ENCODE measurements at places on chromosomes 11 and 22.
A peak's percentile ranks its signal among the peaks of the same experiment; 100 is the strongest.

- peak; percentile 78 for DNase-seq
These were observed 3.2 kb downstream of the ARVCF start for GRCh38 chr22:20013382-20013871.

- no peak for DNase-seq
These were observed 143.5 kb downstream of the NXPE2 start for GRCh38 chr11:114821621-114822412.

DNA sequence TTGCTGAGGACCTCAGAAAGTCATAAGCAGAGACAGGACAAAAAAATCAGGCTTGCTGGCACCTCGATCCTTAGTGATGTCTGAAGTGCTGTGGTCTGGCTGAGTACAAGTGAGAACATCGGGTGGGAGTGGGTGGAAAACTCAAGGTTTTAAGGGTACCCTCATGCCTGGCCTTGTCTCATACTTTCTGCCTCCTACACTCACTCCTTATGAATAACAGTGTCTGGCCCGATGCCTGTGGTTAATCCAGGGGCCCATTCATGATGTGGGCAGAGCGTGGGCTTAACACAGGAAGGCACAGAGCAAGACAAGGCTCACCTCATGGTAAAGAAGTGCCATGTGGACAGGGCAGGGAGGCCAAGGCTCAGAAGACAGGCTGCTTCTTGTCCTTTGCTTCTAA is 11.0 kb upstream of the UCP3 start:
- DNase-seq, result no peak

DNA sequence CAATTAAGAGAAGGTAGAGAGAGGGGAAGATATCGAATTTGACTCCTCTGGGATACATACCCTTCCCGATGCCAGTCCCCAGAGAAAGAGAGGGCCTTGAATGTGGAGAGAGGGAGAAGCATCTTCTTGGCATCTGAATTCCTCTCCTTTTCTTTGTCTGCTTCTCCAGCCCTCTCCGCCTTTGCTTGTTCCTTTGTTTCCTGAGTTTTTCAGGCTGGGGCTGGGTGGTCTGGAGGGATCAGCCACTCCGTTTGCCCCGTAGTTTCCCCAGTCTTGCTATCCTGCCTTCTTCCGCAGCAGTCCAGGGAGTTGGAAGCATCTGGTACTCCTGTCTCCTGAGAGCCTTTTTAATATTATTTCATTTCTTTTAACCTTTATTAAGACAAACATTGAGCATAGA is 107.1 kb upstream of the CADM1 start:
- no peak for DNase-seq

- DNase-seq, result no peak
These were observed 377.2 kb downstream of the BRD1 start for GRCh38 chr22:49450498-49450897.

GRCh38 chr22:46150034-46150654 is at the start of gene PPARA:
Gene PPARA, plus strand, starts transcription at chr22:46150526. Its CDS starts 47,858 bp downstream, at chr22:46198384.
- peak; percentile 90 for DNase-seq

DNA sequence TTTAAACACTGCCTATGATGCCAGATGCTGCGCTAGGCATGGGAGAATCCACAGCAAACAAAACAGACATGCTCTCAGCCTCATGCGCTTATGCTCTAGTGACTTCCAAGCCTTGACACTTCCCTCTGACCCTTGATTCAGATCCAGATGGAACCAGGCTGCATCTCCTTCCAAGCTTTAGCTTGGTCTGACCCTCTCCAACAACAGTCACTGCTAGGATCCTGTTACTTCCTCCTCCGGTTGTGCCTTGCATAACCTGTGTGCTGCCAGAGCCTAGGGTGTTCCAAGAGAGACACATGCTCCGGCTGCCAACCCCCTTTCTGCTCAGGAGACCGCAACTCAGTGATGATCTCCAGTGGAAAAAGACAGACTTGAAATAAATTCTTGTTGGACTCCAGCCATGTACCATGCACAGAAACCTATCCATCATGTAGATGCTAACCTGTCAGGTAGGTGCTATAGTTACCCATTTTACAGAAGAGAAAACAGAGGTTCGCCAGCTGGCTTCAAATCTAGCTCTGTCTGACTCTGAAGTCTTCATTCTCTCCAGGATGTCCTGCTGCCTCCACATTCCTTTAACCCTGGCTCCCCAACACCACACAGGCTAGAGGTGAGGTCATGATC is 136.3 kb upstream of the TEAD1 start:
- DNase-seq, result no peak

DNA sequence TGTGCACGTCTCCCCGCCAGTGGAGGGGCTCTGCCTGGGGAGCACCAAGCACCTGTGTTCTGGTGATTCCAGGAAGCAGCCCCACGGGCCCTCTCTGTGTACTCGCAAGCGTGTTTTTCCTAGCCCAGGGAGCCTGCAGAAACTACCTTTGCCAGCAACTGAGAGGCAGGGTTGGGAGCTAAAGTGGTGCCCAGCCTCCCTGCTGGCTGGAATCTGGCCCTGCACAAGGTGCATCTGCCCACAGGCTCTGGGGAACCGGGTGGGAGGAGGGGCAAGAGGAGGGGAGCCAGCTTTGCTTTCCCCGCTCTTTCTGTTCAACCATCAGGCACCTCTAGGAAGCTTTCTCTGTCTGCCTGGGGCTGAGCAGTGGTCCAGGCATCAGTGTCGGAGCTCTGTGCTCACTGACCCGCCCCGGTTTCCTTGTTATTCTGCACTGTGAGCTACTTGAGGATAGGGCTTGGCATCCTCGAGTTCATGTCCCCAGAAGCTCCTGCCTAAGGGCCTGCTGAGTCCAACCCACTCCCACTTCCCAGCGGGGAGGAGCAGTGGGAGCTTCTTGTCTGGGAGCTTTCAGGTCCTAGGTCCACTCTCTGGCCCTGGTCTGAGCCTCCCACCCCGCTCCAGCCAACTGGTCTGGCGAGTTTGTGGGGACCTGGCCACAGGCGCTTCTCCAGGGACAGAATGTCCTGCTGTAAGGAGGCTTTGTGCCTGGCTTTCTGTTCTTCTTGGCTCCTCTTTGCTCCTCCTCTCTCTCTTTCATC is 14.9 kb downstream of the DAGLA start:
- DNase-seq, result peak; percentile 73

- no peak for DNase-seq
These were observed 29.1 kb upstream of the LMO2 start for GRCh38 chr11:33920838-33921613.

- DNase-seq, result no peak
These were observed 55.7 kb upstream of the TOP3B start for GRCh38 chr22:22038178-22038880.

DNA sequence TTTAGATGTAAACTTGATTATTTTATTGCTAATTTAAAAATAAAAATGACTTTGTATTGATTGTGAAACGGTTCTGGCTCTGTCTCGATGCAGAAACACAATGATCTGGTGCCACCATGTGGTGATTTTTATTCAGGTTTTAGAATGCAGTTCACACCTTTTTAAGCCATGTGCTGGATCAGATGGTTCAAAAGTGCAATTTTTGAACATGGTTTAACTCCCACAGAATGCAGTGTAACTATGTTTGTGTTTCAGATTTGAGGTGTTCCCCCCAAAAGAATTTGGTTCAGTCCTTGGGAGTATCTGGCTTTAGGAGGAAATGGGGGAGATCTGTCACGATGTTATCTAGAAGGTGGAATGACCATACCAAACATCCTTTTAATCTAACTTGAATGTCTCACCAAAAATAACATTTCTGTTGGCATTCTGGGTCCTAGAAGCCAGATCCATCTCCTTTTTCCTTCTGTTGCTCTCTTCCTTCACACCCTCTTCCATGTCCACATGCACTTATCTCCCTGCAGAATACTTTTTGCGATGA is 7.9 kb downstream of the MRPL16 start:
- DNase-seq, result peak; percentile 80

GRCh38 chr11:79422866-79423265 is 18.0 kb downstream of the TENM4 start:
- no peak for DNase-seq

DNA sequence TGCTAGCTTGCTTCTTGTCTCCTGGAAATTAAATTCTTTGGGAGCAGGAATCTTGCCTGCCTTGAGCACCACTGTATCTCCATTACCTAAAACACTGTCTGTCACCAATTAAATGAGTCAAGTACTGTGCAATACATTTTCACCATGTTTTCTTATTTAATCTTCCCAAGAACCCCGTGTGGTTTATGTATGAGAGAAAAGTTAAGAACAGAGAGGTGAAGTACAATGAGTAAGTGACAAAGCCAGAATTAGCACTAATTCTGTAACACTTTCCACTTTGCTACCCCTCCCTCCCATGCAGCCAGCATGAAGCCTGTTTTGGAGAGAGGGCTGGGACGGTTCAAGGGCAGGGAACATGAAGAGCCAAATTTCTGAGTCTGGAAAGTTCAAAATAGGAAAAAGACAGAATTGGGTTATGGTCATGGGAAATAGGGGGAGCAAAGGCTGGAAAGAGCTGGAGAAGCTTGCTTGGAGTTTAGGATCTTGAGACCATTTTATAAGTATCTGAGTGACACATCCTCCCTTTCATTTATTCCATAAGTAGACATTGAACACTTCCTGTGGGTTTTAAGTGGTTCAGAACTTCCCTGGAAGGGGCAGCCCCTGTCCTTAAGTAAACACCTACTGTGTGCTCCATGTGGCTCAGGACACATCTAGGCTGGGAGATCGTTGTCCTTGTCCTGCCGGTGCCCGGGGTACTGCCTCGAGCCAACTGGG is 60.5 kb upstream of the CHST1 start:
- no peak for DNase-seq

DNA sequence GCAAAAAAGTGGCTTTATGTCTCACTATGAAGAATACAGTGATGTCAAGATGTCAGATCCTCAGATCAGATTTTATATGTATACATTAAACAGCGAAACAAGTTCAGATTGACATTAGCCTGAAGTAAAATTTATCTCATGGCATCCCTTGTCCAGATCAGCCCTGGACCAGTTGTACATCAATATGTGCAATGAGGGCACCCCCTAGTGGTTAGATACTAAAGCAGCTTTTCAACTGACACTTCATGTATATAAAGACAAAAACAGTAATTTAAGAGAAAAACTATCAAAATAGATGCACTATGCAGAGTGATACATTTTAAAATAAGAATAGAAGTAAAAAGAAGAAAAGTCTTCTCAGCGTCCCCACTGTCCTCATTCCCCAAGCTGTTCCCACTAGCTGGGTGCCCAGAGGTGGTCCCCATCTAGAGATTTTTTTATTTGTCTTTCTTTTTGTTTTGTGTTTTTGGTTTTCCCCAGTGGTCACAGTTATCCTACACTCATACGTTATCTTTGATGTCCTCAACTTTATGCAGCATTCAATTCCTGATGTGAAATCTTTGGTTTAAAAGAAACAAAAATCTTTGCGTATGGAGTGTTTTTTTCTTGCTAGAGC is 2193.4 kb upstream of the RAG2 start:
- DNase-seq, result peak; percentile 81

DNA sequence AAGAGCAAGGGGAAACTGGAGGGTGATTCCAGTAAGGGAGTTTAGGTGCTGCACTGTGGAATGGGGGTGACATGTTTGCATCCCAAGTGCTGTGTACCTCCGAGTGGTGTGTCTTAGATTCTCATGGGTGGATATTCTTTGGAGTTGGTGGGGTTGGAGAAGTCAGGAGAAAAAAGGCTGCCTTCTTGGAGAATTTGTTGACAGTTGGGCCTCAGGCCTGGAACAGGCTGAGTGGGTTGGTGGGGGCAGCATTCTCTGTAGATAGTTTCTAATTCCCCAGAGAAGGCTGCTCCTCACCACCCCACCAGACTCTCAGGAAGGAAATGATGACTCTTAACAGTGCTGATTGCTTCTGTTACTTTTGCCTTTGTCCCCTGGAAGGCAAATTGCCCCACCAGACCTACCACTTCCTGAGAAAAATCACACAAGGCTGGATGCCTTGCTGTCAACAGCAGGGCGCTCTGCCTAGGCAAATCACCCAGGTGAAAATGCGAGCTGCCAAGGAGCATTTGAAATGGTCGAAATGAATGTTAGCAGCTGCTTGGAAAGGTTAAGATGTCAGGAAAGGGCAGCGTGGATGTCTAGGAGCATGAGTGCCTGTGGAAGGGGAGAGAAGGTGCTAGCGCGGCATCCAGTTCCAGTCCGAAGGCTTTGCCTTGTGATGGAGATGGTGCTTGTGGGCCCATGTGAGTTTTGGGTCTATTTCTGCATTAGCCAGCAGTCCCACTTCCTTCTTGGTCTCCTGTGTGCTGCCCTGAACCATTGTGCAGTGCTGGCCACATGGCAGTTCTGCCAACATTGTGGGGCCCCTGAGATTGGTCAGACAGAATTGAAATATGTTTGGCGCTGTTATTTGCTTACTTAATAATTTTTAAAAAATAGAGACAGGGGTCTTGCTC is 29.7 kb upstream of the SORL1-AS1 start:
- DNase-seq, result peak; percentile 70

DNA sequence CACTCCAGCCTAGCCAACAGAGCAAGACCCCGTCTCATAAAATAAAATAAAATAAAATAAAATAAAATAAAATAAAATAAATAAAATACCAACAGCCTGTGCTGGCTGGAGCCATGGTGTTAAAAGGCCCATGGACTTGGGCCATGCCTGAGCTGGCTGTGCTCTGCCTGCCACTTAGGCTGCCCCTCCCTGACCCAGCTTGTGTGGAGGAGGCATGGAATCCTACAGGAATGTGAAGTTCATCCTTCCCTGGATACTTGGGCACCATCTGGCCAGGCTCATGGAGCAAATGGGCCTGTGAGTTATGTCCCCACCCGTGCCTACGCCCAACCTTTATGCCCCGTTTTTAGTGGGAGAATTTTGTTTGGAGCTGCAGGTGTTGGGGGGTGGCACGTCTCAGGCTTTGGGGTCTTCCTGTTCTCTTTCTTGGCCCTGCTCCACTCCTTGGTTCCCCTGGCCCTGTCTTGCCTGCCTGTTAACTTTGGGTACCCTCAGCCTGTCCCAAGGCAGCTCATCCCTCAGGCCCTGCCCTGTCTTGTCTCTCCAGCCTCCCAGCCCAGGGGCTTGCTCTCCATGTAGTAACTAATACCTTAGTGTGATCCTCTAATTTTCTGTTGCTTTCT is 51.3 kb downstream of the BCR start:
- no peak for DNase-seq

GRCh38 chr11:64341851-64342791 is 2.1 kb downstream of the CCDC88B start:
- peak; percentile 85 for DNase-seq

- no peak for DNase-seq
These were observed 121.4 kb upstream of the TTC12 start for GRCh38 chr11:113193016-113193415.

GRCh38 chr11:6625832-6626420 is 6.7 kb upstream of the TPP1 start:
- no peak for DNase-seq

DNA sequence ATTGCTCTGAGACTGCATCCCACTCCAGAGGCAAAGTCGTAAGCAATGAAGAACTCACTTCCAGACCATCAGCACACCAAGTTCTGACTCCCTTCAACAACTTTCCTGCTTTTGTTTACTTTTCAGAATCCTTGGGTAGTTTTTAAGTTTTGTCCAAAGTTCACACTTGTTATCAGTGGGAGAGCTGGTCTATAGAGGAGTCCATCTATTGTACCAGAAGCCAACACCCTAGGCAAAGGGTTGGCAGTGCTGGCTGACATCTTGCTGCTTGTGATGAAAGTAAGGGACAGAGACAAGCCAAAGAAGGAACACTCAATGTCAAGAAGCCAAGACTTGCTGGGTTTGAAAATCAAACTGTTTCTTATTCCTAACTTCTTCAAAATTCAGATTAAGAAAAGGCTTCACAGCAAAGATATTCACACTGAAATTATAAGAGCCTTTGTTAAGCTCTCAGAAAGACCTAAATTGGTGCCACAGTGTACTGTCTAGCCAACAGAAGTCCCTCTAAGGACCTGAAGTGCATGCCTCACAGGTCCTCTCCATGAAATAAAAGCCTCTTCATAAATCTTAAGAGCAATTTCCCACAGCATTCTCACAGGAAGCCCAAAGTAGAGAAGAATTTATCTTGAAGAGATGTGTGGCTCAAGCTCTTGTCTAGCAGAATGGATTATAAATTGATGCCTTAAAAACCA is 21.5 kb upstream of the LINC01488 start:
- DNase-seq, result no peak

GRCh38 chr11:103582351-103582909 is 454.0 kb upstream of the DDI1 start:
- DNase-seq, result no peak

All from Ammon's horn (tissue), 1 donor.